ENCODE measurements at places on chromosomes 4 and X.

GRCh38 chr4:158835226-158836001 lies 66.6 kb downstream of the FNIP2 start:
- no peaks in the 10 kb centered on the region for H3K27me3 ChIP-seq
- no peaks in the 10 kb centered on the region for H3K4me1 ChIP-seq
- no peak overlapping the region for H3K27ac ChIP-seq
- H3K4me3 ChIP-seq = no peak overlapping the region
- H3K36me3 ChIP-seq = peaks cover 10% of the 10 kb centered on the region
- DNase-seq = no peak

DNA sequence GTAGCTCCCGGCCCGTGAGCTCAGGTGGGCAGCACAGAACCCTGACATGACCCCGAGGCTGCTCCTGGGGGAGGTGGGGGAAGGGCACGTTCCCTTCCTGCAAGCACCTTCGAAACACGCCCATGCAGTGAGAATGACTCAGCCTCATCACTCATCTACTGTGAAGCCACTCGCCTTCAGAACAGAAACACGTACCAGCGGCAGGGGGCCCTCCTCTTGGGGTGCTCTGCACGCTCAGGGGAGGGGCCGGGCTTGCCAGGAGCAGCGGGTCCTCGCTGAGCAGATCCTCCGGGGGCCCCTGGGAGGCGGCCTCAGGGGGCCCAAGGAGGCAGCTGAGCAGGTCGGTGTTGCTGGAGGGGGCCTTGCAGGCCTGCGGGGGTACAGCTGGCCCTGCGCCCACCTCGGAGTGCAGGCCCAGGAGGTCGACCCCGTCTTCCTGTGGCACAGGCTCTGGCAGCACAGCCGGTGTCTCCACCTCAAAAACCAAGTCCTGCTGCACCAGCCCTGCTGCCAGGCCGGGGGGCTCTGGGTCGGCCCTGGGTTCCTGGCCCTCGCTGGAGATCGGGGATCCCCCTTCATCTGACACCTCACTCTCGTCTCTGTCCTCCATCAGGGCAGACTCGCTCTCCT lies 40.9 kb upstream of the CPLX1 start:
- no peak overlapping the region for H3K4me3 ChIP-seq
- H3K4me1 ChIP-seq = no peaks in the 10 kb centered on the region
- no peaks in the 10 kb centered on the region for H3K36me3 ChIP-seq
- no peak for DNase-seq
- H3K27me3 ChIP-seq = no peaks in the 10 kb centered on the region

DNA sequence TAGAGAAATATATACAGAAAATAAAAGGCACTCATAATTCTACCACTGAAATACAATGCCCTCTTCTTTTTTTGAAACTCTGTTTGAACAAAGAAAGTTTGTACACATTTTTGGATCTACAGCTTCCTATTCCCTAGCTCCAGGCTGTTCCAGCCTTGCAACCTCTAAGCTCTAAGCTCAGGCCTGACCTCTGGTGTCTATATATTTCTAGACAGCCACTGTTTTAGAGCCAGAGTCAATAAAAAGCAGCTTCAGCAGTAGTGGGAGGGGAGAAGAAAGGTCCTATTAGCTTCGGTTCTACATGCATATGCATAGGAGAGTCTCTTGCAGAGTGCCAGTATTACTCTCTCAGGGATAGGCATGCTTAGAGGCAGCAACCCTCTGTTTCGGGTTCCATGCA lies 39.7 kb downstream of the CLDN2 start:
- no peak for DNase-seq
- H3K36me3 ChIP-seq = peaks cover 14% of the 10 kb centered on the region
- H3K27ac ChIP-seq = no peak overlapping the region
- no peaks in the 10 kb centered on the region for H3K27me3 ChIP-seq
- no peak overlapping the region for H3K4me3 ChIP-seq
- H3K4me1 ChIP-seq = no peaks in the 10 kb centered on the region

GRCh38 chr4:9987749-9988362 lies 33.4 kb downstream of the SLC2A9 start:
- no peaks in the 10 kb centered on the region for H3K4me1 ChIP-seq
- DNase-seq = peak; percentile 12
- no peak overlapping the region for H3K4me3 ChIP-seq

DNA sequence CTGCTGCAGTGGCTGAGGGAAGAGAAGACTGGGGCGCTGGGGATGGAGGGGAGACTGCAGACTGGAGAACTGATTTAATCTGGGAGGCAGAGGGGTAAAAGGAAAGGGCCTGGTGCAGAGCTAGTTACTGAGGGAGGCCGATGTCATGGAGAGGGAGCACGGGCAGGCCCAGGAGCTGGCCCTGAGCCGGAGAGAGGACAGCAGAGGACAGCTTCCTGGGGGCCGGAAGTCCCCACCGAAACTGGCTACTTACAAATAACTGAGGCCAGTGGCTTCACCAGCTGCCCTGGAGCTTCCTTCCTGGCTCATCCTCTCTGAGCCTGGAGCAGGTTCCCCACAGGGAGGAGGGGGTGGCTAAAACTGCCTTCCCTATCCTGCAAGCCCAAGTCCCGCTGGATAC lies 26.9 kb downstream of the NSG1 start:
- H3K4me3 ChIP-seq = no peak overlapping the region
- peaks cover 11% of the 10 kb centered on the region for H3K36me3 ChIP-seq
- no peak overlapping the region for H3K27ac ChIP-seq
- H3K27me3 ChIP-seq = no peaks in the 10 kb centered on the region

Data from vagina (tissue), 2 donors.